CD8-positive, alpha-beta T cell (primary cell): ENCODE measurements at places on chromosomes 5 and 9.
A peak's percentile ranks its signal among the peaks of the same experiment; 100 is the strongest.

- no peak for DNase-seq
These were observed 3.1 kb upstream of the PLIN2 start for GRCh38 chr9:19130436-19130835.

GRCh38 chr9:109249615-109250014 lies 71.2 kb downstream of the EPB41L4B start:
- DNase-seq = no peak

GRCh38 chr5:102523541-102524175 lies 24.9 kb upstream of the SLCO6A1 start:
- no peak for DNase-seq

- DNase-seq = no peak
These were observed 8.9 kb downstream of the ZNF366 start for GRCh38 chr5:72498284-72498683.

DNA sequence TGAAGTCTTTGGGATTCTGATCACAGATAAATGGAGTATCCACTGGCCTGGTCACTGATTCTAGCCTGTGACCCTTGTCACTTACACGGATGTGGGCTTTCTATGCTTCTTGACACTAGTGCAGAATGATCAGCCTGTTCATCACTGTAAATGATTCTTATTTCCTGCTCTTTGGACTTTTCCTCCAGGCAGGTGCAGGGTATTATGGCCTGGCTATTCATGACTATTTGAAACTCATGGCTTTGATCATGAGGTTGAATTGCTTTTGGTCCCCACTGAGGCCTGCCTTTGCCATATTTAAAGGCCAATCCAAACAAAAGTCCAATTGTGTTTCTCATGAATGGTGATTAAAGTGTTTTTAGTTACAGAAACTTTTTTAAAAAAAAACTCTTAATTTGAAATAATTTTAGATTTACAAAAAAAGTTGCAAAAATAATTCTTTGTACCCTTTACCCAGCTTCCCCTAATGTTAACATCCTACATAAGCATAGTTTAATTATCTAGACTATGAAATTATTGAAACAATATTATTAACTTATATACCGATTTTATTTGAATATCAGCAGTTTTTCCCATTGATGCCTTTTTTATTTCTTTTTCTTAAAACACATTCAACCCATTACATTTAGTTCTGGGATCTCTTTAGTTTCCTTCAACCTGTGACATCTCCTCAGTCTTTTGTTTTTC lies 68.1 kb downstream of the GALNT10 start:
- DNase-seq = no peak

DNA sequence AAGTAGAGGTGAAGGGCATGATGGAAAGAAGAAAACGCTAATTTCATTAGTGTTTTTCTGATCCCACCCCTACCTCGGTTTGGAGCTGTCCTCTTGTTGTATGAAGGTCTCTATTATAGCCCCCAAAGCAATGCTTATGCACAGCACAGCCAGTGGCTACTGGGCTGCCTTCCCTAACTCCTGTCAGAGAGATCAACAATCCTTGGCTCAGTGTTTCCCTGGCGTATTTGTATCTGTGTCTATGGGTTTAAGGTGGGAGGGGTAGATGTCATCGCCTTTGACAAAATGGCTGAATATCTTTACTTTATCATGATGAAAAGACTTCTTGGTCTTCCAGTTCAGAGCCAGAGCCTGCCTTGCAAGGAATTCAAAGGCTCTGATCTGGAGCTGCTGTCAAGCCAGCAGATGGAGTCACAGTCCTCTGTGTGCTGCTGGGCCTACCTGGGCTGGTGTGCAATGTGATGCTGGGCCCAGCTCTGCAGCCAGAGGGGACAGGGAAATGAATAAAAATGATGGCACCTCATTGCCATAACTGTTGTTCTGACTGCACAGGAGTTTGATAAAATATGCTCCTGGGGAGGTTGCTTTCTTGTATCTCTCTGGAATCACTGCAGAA lies 20.1 kb upstream of the HSPA9 start:
- no peak for DNase-seq

DNA sequence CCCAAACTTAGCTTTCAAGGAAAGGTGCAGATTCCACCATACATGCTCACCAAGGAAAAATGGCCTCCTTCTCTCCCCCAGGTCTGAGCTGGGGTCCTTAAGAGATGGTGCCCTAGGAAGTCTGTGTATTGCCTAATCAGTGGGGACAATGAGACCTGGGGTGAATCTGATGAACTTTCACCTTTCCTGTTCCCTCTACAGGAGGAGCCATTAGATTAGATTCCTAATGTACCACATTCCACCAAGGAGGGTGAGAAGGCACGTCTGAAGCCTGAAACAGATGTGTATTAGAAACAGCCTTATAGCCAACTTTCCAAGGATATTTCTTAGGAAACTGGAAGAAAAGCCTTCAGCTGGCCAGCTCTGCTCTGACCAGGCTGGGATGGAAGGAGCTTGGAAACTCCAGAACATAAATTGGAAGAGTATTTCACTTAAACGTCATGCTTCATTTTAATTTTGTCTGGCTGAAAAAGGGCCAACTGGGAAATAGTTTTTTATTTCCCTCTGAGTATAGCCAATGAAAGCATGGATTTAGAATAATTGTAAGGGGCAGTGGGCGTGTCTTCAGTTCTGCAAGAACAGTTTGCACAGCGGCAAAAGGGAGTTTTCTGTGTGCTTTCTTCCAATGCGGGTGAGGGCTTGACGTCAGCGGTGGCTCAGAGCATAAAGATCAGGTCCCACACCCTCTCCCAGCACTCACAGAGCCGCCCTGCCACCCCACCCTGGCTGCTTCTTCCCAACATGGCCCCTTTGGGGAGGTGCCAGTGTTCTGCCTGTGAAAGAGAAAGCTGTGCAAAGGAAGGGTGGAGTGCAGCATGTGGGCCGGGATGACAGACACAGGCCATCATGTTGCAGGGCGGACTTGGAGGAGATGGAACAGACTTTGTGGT lies 210.9 kb downstream of the ESM1 start:
- no peak for DNase-seq

DNA sequence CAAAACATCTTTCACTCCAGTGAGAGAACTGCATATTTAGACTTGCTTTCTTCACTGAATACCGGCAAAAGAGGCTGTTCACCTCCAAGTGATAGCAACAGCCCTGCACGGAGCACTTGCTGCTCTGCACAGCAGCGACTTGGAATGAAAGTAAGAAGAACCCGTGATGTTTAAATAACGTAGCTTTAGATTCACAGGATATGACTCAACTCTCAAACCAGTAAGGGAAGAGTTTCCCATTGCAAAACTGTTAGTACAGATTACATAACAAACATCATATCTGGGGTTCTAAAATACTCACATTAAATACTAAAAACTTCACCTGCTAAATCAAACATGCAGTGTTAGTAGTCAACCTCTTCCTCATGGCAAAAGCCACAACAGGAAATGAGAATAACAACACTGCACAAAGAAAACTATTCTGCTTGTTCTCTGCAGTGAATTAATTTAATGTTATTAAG lies 203.4 kb downstream of the MCTP1 start:
- DNase-seq = peak; percentile 54

DNA sequence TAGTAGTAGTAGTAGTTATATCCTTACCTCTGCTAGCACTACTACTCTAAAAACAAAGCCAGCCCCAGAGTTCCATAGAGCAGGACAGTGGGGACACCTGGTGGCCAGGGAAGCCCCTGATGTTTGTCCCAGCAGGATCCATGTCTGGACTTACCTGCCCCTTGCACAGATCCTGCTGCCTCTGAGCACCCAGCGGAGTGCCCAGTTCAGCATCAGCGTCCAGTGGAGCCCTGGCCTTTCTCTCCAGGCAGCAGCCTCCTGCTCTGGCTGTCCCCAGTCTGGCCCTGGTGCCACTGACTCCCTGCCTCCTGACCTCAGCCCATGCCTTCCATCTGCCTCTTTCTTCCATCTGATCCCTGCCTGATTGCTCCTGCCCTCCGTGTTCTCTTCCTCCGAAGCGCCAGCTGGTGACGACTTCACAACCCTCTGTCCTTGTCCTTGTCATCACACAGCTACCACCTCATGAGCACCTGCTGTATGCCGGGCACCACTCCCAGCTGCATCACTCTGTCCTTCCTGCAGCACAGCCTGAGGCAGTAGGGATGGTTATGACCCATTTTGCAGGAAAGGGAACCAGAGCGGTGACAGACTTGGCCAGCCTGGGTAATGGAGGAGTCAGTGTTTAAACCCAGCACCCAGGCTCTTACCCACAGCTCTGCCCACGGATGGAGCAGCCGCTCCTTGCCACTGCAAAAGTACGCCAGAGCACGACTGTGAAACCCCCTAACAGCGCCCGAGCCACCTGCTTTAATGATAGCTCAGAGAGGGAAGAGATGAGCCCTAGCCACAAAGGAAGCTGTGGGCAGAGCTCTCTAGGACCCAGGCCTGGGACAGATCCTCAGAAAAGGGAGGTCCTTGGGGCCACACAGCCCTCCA lies 11.5 kb downstream of the SARDH start:
- DNase-seq = peak; percentile 71

- DNase-seq = peak; percentile 73
These were observed 530 bp downstream of the RAPGEF1 start for GRCh38 chr9:131739133-131739958.

- no peak for DNase-seq
These were observed 311.5 kb upstream of the DAP start for GRCh38 chr5:11072568-11072967.

DNA sequence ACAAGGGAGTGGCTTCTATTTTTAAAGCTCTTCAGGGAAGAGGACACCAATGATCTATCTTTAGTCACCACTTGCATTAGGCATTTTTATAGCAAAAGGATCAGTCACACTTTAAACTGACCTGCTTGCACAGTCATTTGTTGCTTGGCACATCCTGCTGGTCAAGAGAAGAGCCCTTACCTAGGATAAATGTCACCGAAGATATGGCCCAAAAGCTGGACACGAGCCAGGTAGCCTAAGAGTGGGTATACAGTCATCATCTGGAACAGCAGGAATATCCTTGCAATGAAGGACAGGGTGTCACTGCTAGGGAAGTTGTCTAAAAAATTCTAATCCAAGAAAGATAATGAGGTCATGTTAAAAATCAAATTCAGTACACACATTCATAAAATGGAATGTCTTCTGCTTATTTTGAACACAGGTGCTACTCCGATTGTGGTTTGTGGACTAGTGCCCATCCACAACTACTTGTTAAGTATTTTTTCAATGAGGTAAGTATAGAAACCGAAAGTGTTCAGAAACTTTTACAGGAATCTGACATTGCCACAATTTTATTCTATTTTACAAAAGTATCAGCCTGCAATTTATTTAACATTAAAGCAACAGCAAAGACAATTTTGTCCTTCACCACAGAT lies 78.4 kb downstream of the SLC38A9 start:
- no peak for DNase-seq

- DNase-seq = no peak
These were observed 243.0 kb downstream of the ZSWIM6 start for GRCh38 chr5:61575103-61575502.

DNA sequence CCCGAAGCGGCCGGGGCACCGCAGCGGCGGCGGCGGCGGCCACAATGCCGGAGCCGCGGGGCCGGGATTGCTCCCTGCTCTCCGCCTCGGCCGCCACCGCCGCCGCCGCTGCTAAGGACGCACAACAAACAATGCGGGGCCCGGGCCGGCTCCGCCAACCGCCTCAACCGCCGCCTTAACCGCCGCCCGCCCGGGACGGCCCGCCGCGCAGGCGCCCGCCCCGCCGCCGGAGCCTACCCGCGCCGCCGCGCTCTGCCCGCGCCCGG lies 254 bp downstream of the STRBP start:
- DNase-seq = no peak

GRCh38 chr9:104776797-104777196 lies 12.9 kb downstream of the NIPSNAP3B start:
- DNase-seq = no peak

GRCh38 chr5:25362799-25363198 lies 718.0 kb upstream of the CDH10 start:
- DNase-seq = no peak

GRCh38 chr9:79480639-79481038 lies 91.1 kb upstream of the TLE4 start:
- DNase-seq = no peak

GRCh38 chr5:40648150-40648549 lies 31.6 kb upstream of the PTGER4 start:
- DNase-seq = no peak

DNA sequence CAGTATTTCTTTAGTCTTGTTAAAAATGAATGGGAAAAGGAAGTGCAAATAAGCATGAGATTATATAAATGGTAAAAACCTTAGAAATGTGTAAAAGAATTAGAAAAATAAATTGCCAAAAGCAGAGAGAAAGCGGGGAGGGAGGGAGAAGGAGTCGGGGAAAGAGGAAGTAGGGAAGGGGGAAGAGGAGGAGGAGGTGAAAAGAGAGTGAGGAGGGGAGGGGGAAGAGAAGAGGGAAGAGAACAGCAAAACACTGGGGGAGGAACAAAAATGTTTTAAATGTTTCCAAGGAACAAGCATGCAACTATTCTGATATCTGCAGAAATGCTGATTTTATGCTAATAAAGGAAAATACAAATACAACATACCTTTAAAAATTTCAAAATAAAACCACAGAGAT lies 317.5 kb downstream of the PIK3R1 start:
- DNase-seq = no peak

GRCh38 chr5:139763930-139764791 lies 31.4 kb upstream of the PSD2 start:
- peak; percentile 5 for DNase-seq

- no peak for DNase-seq
These were observed 165.4 kb upstream of the RAI14 start for GRCh38 chr5:34490506-34491250.

DNA sequence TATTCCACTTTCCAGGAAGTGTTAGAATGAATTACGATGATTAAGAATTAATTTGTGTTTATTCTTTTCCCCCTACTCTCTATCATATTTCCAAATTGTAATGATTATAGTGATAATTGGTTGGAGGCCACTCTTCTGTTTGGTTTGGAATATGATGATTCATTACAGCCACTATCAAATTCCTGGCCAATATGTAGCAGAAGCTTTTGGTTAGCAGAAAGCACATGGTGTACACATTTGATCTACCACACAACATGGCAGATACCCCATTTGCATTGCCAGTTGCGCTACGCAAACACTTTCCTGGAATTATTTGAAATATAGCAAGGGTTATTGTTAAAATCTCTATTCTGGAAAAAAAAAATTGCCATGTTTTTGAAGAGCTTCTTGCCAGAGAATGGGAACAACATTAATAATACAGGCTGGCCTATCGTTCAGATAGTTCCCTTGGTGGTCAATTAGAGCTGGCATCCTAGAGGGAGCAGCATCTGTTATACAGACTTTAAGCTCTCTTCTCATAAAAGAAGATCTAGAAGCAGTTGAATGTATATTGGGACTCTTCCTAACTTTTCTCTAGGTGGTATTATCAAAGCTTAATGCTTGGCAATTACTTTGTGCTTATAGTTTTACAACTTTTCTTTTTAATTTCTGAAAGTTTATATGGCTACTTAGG lies 455.0 kb upstream of the ACTBL2 start:
- no peak for DNase-seq

- DNase-seq = no peak
These were observed 898 bp downstream of the STC2 start for GRCh38 chr5:173327084-173327947.

- no peak for DNase-seq
These were observed 65.5 kb downstream of the ARHGEF28 start for GRCh38 chr5:73691302-73692080.

- DNase-seq = no peak
These were observed 16.1 kb downstream of the LIFR start for GRCh38 chr5:38540314-38540713.
